ENCODE measurements at places on chromosomes 6 and 20.

DNA sequence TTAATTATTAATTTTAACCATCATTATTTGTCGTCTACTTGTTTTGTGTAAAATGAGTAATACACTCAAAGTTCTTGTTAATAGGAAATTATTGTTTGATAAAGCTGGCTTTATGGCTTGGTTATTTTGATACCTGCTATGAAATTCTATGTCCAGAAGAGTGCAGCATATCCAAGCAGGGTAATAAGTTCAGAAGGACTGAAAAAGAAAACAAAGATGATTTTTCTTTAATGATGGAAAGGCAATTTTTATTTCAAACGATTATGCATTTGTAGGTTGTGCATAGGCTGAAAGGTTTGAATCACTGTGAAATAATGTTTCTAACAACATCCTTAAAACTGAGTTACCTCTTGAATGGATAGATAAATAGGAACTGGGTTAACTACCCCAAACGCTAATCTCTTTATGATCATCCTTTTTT is 1.4 kb upstream of the MAN1A1 start:
- DNase-seq: peak; percentile 30

- no peak for DNase-seq
Measured at GRCh38 chr20:42836339-42836738, 353.4 kb downstream of the PTPRT start.

- DNase-seq: no peak
Measured at GRCh38 chr6:42313038-42313437, 95.4 kb upstream of the MRPS10 start.

GRCh38 chr6:150999576-150999975 is 134.1 kb downstream of the MTHFD1L start:
- no peak for DNase-seq

- peak; percentile 51 for DNase-seq
Measured at GRCh38 chr6:104325341-104326172, 534.2 kb downstream of the HACE1 start.

DNA sequence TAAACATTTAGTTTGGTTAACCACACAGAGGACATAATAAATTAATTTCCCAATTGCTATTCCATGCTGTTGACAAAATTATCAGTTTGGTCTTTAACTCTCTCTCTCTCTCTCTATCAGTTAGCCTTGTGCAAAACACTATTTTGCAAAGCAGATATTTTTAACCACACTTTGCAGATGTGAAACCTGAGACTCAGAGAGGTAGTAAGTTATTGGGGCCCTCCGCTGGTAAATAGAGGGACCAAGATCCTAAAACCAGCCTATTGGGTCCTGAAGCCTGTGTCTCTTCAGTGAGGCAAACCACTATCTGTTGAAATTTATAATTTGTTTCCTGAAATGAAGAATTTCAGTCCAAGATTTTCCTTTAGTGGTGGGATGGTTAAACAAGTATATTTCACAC is 231.0 kb downstream of the SOD2 start:
- no peak for DNase-seq

DNA sequence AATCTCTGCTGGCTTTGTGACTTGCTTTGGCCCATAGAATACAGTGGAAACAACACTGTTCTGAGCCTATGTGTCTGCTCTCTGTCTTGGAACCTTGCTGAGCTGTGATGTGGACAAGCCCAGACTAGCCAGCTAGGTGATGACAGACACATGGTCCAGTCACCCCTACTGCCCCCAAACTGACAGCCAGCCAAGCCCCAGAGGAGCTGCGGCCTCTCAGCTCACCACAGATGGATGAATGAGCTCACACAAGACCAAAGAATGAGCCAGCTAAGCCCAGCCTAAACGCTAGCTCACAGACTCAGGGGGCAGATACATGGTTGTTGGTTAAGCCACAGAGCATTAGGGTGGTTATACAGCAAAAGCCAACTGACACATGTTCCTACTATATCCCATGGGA is 4.1 kb downstream of the AARS2 start:
- DNase-seq: no peak

- no peak for DNase-seq
Measured at GRCh38 chr6:43378631-43379030, 9.2 kb upstream of the ZNF318 start.

DNA sequence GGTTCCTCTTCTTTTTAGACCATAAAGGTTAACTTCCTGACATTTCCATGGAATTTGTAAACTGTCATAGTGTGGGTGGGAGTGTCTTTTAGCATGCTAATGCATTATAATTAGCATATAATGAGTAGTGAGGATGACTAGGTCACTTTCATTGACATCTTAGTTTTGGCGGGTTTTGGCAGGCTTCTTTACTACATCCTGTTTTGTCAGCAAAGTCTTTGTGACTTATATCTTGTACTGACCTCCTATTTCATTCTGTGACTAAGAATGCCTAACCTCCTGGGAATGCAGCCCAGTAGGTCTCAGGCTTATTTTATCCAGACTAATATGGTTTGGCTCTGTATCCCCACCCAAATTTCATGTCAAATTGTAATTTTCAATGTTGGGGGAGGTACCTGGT is 149.6 kb upstream of the SYNCRIP start:
- peak; percentile 71 for DNase-seq

GRCh38 chr20:20039752-20040387 is 12.4 kb downstream of the CRNKL1 start:
- no peak for DNase-seq

DNA sequence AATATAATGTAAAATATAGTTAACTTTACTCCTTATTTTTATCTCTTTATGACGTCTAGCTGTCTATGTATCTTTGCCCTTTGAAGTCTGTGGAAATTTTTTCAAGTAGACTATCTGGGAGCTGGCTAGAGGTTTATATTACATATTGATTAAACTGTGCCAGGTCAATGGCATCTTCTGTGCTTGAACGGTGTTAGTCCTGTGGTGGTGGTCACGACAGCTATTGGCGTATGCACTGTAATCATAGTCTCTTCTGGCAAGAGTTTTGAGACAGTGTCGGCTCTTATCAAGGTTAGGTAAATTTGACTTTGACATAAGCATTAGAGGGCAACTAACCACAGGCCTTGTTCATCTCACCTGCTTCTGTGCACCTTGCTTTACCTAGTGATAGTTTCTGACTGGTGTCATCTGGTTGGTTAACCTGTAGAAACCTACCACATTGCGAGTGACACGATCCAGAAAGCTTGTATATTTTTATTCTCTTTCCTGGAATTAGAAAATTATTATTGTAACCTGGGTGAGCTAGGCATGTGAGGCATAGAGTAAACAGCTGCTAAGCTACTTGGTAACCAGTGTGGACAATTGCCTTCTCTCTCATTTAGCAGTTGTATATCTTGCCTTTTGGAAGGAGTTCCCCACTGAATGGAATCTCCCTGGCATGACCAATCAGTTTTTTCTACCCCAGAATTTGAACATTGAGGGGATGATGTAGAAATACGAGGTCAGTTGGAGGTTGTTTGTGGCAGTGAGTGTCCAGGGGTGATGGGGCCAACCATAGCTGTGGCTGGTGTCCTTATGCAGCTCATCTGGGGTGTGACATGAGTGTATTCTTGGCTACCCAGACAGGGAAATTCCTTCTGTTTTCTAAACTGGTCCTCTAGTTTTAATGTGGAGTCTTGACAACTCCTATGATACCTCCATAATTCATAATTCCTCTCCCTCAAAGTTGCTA is 45.9 kb downstream of the SH3BGRL2 start:
- no peak for DNase-seq

DNA sequence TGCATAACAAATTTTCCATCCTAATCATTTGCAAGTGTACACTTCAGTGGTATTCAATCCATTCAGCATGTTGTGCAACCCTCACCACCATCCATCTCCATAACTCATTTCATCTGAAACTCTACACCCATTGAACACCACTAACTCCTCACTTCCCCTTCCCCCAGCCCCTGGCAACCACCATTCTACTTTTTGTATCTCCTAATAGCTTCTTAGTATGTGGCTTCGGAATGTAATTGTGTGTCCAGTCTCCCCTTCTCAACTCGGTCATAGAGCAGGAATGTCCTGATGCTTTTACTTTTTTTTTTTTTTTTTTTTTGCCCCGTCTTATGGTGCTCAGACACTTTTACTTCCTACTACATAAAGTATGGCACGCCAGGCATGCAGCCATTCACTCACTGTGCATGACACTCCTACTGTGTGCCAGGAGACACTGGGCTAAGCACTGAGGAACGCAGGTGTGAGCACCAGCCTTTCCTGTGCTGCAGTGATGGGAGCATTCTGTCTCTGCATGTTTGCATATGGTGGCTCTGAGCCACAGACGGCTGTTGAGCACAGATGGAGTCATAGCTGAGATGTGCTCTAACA is 15.3 kb downstream of the HCK start:
- peak; percentile 39 for DNase-seq

DNA sequence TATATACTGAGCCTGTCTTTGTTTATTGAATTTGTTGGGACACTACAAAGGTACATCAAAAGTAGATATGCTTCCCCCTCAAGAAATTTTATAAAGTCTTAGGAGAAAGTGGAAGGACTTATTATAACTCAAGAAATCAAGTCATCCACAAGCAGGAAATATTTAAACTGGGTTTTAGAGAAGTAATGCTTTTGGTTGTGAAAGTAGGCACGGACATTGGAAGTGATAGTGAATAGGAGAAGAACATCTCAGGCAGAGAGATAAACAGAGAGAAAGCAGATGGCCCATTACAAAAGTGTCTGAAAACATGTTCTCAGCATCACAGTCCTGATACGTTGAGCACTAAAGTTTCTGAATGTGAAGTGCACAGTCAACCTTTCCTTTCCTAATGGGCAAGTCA is 415.6 kb upstream of the RNF217 start:
- DNase-seq: no peak

GRCh38 chr6:49118478-49118877 is 344.6 kb downstream of the MMUT start:
- peak; percentile 9 for DNase-seq

DNA sequence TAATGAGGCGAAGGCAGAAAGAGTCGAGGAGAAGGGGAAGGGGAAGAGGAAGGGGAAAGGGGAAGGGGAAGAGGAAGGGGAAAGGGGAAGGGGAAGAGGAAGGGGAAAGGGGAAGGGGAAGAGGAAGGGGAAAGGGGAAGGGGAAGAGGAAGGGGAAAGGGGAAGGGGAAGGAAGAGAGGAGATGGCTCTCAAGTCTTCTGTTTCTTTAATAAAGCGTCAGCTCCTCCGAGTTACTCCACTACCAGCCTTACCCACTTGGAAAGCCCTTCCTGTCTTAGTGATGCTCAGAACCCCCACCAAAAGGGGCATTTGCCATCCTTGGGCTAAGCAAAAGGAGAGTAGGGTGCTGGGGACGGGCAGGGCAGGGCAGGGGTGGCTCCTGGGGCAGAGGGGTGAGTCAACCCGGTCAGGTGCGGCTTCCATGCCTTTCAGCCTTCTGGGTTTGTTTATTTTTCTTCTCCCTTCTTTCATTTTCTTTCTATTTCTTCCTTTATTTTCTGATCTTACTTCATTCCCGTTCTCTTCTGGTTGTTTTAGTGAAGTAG is 476 bp upstream of the CLIC5 start:
- DNase-seq: no peak

- DNase-seq: no peak
Measured at GRCh38 chr6:135941275-135942025, 89.9 kb downstream of the PDE7B start.

- no peak for DNase-seq
Measured at GRCh38 chr6:75154973-75155372, 50.9 kb downstream of the COL12A1 start.

GRCh38 chr20:41424546-41424945 is 57.9 kb upstream of the EMILIN3 start:
- no peak for DNase-seq

DNA sequence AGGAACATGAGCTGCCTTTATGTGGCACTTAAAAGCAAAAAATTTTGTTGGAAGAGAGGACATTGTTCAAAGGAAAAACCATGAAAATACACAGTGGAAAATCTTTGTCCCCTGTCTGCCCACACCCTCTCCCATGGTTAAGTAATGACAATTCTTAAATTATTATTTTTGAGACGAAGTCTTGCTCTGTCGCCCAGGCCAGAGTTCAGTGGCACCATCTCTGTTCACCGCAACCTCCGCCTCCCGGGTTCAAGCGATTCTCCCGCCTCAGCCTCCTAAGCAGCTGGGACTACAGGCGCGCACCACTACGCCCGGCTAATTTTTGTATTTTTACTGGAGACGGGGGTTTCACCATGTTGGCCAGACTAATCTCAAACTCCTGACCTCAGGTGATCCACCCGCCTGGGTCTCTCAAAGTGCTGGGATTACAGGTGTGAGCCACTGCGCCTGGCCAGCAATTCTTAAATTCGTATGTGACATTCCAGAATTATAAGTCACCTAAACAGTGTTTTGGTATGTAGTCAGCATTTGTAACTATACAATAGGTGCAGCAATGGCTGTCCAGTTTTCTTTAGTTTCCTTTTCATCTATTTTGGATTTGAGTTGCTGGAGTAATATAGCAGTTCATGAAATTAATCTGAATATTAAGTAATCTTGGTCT is 636 bp upstream of the SSR1 start:
- DNase-seq: peak; percentile 61

DNA sequence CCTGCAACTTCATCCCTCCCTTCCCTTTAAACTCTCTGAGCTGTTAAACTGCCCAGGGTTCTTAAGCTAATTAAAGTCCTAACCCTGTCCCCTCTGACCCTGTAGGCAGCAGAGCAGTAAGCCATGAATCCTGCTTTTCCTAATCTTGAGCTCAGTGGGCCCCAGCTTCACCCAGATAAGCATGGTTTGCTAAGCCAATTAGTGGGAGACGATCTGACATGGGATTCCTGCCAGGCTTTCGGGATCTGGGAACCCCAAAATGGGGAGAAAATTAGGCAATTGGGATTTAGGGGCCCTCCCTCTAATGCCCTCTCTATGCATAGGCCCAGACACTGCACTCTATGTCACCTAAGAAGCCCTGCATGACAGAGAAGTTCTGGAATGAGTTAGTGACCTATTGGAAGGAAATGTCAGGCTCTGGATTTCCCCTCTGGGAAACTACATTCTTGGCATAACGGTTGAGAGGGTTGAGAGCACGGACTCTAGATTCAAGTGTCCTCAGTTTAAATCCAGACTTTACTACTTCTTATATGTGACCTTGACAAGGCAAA is 4.6 kb downstream of the XKR7 start:
- DNase-seq: no peak

DNA sequence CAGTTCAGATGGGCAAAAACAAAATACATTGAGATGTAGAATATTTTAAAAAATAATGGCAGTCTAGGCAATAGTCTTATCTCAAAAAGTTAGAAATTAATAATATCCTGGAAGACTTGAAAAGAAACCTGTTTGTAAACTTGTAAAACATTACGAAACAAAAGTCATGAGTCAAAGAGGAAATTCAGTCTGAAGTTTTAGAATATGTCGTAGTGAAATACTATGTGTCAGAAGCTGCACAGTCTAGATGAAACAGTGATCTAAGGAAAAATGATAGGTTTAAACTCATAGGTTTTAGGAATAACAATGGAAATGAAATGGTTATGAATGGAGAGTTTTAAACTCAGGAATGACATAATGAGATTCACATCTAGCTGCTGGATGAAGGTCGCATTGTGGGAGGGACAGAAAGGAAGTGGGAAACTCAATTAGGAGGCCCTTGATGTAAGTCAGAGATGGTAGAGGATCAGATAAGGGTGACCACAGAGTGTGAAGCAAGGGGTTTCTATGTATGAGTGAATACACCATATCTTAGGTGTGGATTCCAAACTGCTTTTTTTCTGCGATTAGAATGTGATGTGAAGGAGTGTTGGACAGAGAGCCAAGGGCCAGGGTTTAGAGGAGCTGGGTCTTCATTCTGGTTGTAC is 2.8 kb downstream of the SNRPB2 start:
- DNase-seq: peak; percentile 9
